Stomach (tissue), 19 donors: ENCODE measurements at places on chromosomes 3 and 15. TPM values are rescaled to one million over a fixed set of nuclear protein-coding genes. Genes with fewer than 3 reads are reported as not detected.

Gene POLR2M
- total RNA-seq: 54.0 TPM

Gene DNASE1L3
- total RNA-seq: 10.4 TPM

DNA sequence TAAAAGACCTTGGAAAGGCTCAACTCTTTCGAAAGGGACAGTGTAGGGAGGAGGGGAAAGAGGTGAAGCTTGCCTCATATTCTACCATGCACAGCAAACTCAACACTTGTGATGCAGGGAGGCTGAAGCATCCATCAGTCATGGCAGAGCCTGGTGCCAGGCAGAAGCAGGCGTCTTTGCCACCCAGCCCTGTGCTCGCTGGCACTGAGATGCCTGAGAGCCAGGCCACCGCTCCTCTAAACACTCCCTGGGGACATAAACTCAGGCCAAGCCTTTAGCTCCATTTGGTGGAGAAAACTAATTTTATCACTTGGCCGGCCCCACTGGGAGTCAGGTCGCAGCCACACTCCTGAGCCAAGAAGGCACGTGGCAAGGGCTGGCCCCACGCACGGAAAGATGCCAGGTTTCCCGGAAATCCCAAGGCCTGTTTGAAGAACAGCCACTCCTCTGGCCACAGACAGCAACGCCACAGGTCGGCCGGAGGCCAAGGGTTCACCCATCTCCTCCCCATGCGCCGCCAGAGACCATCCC is 30.7 kb downstream of the XXYLT1 start:
- peak overlapping the region; percentile 67 for H3K27ac ChIP-seq
- no peaks in the 10 kb centered on the region for H3K27me3 ChIP-seq
- no peak overlapping the region for H3K4me3 ChIP-seq
- H3K4me1 ChIP-seq: peaks cover 30% of the 10 kb centered on the region
- H3K36me3 ChIP-seq: no peaks in the 10 kb centered on the region
- no peak for DNase-seq

- peak overlapping the region; percentile 70 for H3K4me3 ChIP-seq
- H3K27me3 ChIP-seq: no peaks in the 10 kb centered on the region
- peaks cover 22% of the 10 kb centered on the region for H3K4me1 ChIP-seq
- no peaks in the 10 kb centered on the region for H3K36me3 ChIP-seq
- no peak overlapping the region for H3K27ac ChIP-seq
Observed at GRCh38 chr15:34514251-34514670, 69.2 kb downstream of the GOLGA8B start.

DNA sequence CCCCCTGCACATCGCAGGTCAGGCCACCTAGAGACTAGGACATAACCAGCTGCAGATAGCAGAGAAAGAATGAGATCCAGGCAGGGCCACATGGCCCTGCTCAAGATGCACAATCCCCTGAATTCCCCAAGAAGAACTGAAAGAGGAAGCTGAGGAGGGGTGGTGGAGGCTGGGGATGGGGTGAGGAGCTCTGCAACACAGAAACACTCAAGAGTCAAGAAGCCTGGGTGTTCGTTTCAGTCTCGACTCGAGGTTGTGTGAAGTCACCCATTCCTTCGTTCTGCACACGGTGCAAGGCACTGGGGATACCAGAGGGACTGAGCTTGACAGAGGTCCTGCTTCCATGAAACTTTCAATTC is 62.0 kb downstream of the TLE3 start:
- no peak overlapping the region for H3K4me3 ChIP-seq
- H3K36me3 ChIP-seq: no peaks in the 10 kb centered on the region
- DNase-seq: no peak
- H3K4me1 ChIP-seq: no peaks in the 10 kb centered on the region
- no peaks in the 10 kb centered on the region for H3K27me3 ChIP-seq

- DNase-seq: peak; percentile 84
- no peaks in the 10 kb centered on the region for H3K36me3 ChIP-seq
- H3K27ac ChIP-seq: peak overlapping the region; percentile 70
Observed at GRCh38 chr3:186108106-186108940, 566 bp downstream of the ETV5 start.

- no peak overlapping the region for H3K27ac ChIP-seq
- no peaks in the 10 kb centered on the region for H3K36me3 ChIP-seq
Observed at GRCh38 chr3:172552607-172553006, 29.4 kb upstream of the TNFSF10 start.

- no peak for DNase-seq
- no peaks in the 10 kb centered on the region for H3K27me3 ChIP-seq
- H3K27ac ChIP-seq: no peak overlapping the region
- H3K4me3 ChIP-seq: peak overlapping the region; percentile 79
Observed at GRCh38 chr15:40472171-40472727, 1.5 kb downstream of the CHST14 start.

- no peak overlapping the region for H3K27ac ChIP-seq
- no peak overlapping the region for H3K4me3 ChIP-seq
- no peaks in the 10 kb centered on the region for H3K4me1 ChIP-seq
- no peaks in the 10 kb centered on the region for H3K27me3 ChIP-seq
- DNase-seq: no peak
- H3K36me3 ChIP-seq: no peaks in the 10 kb centered on the region
Observed at GRCh38 chr3:194905696-194906095, 220.0 kb downstream of the FAM43A start.

- no peaks in the 10 kb centered on the region for H3K27me3 ChIP-seq
- no peak overlapping the region for H3K4me3 ChIP-seq
- no peak overlapping the region for H3K27ac ChIP-seq
- no peak for DNase-seq
- no peaks in the 10 kb centered on the region for H3K4me1 ChIP-seq
Observed at GRCh38 chr3:103057003-103057402, 622.2 kb downstream of the ZPLD1 start.

DNA sequence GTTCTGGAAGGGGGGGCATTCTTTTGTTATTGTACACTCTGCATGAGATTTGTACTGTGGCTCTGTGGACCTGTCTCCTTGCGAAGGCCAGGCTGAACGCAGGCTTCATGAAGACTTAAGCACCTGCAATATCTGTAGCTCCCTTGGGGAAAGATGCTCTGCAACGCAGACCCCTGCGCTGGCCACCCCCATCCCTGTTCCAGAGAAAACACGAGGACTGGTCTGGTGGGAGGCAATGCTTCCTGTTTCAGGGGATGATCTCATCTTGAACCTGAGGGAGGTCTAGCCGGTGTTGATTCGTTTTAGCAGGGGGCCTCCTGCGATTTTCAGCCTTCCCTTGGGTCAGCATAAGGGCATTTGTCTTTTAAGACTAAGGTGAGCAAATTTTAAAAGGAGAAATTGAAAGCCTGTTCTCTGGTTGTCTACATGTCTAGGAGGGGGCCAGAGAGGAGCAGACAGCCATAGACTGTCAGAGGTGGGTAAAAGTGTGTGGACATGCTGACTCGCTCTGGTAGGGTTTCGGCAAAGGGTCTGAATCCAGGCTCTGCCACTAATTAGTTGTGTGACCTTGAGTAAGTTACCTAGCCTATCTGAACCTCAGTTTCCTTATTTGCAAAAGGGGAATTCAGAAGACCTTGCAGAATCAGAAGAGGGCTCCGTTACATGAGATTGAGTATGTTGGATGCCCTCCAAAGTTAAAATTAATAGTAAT is 80.9 kb upstream of the RASGRF1 start:
- no peaks in the 10 kb centered on the region for H3K36me3 ChIP-seq
- H3K27ac ChIP-seq: no peak overlapping the region
- no peak overlapping the region for H3K4me3 ChIP-seq
- DNase-seq: no peak
- H3K27me3 ChIP-seq: peaks cover 3% of the 10 kb centered on the region
- H3K4me1 ChIP-seq: peaks cover 6% of the 10 kb centered on the region

DNA sequence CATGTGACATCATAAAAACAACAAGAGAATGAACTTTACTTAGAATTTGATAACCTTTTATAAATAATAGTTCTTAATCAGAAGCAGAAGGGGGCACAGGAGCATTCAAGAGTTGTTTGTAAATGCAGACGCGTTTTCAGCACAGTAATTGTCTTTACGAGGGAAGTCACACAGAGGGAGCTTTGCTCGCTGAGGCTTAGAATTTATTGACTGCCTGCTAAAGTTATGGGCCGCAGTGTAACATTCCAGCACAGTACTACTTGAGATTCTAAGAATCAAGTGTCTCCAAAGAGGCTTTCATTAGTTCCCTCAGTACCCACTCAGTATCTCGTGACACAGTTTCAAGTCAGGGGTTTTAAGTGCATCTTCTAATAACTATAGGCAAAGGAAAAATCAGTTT is 288.7 kb downstream of the NR2F2 start:
- no peak for DNase-seq
- H3K27ac ChIP-seq: no peak overlapping the region
- H3K36me3 ChIP-seq: no peaks in the 10 kb centered on the region
- H3K4me3 ChIP-seq: no peak overlapping the region
- H3K4me1 ChIP-seq: no peaks in the 10 kb centered on the region
